Cerebellum (tissue), 4 donors: ENCODE measurements at places on chromosomes 6 and 20. TPM values are rescaled to one million over a fixed set of nuclear protein-coding genes. Genes with fewer than 3 reads are reported as not detected.
A peak's percentile ranks its signal among the peaks of the same experiment; 100 is the strongest.

Gene SIRPB2
- 1.00 TPM for total RNA-seq

Gene LIN28B
- 2.3 TPM for total RNA-seq

Gene MCCD1
- not detected for total RNA-seq

Gene FOXA2
- not detected for total RNA-seq

Gene HLA-DQA1
- not detected for total RNA-seq

Gene ANGPT4
- total RNA-seq: 0.09 TPM

Gene BLOC1S5
- total RNA-seq: 17.8 TPM

Gene B3GALT4
- 10.8 TPM for total RNA-seq

Gene PI16
- 0.73 TPM for total RNA-seq

DNA sequence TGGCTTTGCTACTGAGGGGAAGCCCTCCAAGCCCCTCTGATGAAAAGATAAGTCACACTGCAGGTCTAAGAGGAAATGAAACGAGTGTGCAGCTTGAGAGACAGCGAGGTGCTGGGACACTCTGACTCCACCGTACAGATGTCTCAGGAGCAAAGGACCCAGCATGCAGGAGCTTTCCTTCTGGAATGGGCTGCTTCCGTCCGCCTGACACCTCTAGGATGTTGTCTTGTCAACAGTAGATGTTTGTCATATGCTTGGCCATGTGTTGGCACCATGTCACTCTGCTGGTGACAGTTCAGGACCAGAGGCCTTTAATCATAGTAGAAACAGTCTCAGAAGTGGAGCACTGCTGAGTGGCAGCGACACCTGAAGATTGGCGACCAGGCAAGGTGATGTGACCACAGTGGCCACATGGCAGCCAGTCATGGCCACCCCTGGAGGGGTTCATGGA, 46.7 kb downstream of the SLC24A3 start:
- no peak for DNase-seq

DNA sequence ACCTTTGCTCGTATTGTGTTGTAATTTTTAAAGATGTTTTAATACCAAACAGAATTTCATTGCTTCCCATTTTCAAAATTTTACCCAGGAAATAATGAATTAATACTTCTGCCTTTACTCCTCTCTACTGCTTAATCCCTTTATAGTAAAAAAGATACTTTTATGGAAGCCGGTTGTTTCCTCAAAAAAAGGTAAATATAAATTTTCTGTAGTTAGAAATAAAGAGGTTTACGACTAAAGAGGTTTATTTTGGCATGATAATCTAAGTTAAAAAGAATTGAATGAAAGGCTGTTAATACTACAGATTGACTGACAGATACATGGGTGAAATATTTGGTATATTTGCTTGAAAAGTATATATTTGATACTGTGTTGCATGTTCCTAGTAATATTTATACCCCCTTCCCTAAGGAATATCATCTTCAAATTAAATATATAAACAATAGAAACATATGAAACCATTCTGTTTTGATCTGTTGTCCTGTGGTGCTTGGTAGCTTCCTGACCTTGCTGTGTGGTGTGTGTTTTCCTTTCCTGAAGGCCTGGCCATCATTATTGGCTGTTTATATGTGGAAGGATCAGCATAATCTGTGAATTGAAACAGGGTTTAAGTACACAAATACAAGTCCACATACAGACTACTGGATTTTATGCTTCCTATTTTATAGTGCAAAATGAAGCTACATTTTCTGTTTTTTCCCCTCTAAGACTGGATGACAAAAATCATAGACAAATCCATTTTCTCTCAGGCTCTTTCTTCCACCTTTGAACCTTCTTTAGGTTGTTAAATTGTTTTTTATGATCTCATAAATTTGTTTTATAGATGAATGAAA, 2.3 kb downstream of the LIN28B start:
- DNase-seq: no peak

DNA sequence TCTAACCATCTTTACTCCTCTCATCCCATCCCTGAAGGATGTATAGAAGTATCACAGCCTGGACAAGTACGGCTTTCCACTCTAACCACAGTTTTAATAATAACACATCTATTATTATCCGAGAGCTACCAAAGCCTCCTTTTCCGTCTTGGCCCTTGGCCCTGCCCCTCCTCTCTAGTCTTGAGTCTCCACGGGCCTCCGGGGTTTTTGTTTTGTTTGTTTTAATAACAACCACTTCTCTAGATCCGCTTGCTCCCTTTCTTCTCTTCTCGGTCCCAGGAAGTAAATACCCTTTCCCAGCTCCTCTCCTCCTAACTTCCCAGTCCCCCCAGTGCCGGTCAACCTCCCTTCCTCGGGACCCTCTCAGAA, 661 bp downstream of the LCA5 start:
- DNase-seq: no peak

GRCh38 chr6:100549406-100550167, 84.9 kb upstream of the SIM1 start:
- no peak for DNase-seq

GRCh38 chr6:57324538-57324937, 7.1 kb downstream of the PRIM2 start:
- DNase-seq: no peak

DNA sequence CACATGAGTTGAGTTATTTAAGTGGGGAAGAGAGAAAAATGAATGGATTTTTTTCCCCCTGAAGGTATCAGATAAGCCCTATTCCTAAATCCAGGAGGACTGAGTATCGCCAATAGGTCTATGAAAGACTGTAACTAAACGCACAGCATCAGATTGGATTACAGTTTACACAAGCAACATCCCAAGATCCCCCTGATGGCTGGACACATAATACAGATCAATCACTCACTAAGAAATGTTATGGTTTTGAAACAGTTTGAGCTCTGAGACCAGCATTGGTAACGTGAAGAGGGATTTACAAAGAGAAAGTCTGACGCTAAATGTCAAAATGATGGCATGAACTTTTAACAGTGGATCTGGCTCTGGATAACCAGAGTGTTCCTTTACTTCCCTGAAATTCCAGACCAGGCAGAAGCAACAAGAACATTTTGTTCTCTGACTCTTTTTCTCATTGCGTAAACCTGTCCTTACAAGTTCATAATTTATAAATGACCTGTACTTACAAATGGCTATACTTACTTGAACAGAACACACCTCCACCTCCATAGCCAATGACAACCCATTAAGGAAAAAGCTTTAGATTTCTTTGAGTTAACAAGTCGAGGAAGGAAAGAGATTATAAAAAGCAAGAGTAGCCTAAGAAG, 131.8 kb upstream of the BEND3 start:
- no peak for DNase-seq

GRCh38 chr6:170347091-170347490, 40.5 kb downstream of the FAM120B start:
- no peak for DNase-seq

GRCh38 chr6:6816716-6817115, 228.2 kb downstream of the LY86 start:
- no peak for DNase-seq

- no peak for DNase-seq
These were observed 6.5 kb downstream of the MEP1A start for GRCh38 chr6:46799657-46800056.

- no peak for DNase-seq
These were observed 186.3 kb downstream of the AKAP7 start for GRCh38 chr6:131321589-131321988.

DNA sequence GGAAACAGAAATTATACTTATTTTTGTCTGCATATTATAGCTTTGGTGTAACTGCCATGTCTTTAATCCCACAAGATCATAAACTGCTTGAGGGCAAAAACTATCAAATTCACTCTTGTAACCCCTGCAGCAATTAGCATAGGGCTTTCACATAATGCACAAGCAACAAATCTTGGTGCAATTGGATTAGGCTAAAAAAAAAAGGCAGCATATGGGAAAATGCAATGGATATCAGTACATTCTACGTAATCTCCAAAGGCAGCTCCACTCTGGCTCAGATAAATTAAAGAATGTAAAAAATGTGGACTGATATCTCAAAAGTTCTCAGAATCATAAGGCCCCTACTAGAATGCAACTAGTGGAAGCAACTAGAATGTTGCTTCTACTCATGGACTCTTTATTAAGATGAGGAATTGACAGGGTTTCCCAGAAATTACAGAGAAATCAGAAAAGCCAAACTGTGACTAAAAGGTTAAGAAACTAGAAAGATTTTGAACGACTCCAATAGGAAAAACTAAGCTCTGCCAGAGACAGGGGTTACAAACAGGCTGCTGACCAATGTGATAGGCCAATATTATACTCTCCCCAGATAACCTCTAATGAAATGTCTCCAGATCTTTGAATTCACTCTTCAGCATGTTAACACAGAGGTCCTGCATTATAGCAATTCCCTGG, 55.0 kb downstream of the FILIP1 start:
- DNase-seq: no peak

DNA sequence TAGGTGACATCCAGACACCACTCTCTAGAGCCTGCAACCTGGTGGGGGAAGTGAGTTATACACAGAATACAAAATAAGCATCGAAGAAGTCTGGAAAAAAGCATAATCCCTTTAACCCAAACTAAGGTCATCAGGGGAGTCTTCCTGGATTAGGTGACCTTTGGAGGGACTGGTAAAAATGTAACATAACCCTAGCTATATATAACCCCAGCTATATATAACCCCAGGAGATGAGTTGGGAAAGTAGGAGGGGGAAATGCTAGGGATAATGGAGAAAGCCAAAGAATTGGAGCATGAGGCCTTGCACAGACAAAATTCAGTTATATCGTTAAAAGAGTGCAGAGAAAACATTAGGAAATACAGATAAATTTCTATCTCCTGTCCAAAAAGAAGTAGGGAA, 164.8 kb downstream of the QRSL1 start:
- DNase-seq: no peak

DNA sequence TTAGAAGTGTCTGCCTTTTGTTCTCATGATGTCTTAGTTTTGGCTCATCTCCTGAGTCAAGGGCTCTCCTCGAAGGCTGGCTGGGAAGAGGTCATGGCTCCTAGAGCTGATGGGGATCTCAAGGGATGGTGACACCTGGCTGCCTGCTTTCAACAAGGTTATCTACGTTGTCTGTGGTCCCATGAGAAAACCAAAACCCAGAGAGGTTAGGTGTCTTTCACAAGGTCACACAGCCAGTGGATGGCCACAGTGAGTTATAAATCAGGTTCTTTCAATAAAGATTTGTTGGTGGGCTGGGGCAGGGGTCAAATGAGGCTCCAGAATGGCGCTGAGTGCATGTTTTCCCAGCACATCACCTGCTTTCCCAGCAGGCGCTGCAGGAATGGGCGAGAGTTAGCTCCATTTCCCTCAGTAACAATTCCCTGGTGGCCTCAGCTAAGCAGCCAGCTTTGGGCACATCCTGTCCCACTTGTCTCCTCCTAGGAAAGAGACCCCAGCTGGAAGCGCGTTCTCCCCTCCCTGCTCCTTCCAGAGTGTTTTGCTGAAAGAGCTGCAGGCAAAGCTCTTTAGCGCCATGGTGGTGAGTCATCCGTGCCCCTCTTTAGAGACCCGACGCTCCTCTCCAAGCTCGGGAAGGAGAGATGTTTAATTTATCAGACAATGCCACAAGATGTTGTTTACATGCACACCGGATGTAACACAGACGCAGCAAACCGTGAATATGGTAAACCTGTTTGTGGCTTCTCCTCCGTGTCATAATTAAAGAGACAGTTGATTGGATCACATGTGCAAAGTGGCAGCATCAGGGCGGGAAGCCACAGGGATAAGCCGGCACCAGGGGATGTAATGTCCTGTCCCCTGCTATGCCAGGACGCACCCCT, 109.7 kb downstream of the LRFN2 start:
- no peak for DNase-seq

- DNase-seq: no peak
These were observed 419.6 kb upstream of the MARCKS start for GRCh38 chr6:113437566-113437965.

DNA sequence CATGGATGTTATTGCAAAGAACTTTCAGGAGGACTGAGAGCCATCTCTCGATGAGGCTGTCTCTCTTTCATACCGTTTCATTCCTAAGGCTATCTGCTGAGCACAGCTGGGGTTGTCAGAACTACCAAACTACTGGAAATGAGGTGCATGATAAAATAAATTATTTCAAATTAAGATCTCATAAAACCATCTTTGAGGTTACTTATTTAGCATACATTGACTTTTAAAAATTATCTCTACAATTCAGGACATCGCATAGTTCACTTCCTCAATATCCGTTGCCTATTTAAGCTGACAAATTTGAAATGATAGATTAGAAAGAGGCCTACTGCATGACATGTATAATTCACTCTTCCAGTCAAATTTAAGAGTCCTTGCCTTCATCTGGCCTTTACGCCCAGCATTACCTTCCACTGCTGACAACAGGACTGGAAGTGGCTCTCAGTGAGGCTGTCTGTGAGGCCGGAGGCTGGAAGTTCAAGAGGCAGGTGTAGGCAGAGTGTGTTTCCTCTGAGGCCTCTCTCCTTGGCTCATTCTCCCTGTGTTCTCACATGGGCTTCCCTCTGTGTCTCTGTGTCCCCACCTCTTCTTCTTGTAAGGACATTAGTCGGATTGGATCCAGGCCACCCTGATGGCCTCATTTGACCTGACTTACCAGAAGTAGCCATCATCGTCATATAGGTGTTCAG, 12.8 kb upstream of the DUSP22 start:
- DNase-seq: no peak

DNA sequence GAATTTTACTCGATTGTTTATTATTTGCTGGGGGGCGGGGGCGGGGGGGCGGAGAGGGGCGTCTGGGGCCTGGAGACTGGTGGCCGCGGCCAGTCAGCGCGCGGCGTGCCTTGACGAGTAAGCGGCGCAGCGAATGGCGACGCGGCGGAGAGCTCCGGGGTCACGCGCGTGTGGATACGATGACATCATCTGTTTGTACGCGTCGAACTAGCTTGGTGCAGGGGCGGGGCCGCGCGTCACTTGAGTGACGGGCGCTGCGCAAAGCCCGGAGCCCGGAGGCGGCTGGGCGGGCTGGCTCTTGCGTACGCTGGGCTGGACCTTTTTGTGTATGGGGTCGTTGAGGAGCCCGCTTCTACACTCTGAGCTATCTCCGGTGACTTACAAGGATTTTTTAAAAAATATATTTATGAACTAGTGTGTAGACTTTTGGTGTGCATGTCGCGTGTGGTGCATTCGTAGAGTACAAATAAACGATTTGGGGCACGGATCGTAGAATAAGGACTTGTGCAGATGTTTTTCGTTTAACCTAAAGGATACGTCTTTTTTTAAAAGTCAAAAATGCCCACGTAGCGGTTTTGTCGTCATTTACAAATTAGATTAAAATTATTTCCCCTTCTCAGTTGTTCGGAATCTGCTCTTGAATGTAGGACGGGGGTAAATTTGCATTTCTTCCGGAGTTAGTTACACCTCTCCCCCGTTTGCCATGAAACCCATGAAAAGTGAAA, 2.2 kb upstream of the FOXO3 start:
- DNase-seq: peak; percentile 96

- no peak for DNase-seq
These were observed 286.6 kb downstream of the TENT5A start for GRCh38 chr6:81465859-81466258.

DNA sequence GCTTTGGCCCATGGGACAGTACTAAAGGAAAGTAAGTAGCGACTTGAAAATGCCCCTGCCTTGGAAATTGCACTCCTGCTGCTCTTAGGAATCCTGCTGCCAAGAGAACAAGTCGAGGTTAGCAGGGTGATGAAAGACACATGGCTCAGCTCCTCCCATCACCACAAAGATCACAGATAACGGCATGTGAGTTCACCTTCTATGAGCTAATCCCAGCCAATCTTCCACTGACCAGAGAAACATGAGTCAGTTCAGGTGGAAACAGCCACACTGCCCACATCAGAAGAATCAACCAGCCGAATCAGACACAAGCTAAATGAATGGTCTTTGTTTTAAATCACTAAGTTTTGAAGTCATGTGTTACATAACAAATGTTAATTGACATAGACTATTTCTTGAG, 106.3 kb downstream of the PRKN start:
- no peak for DNase-seq

- no peak for DNase-seq
These were observed 35.2 kb upstream of the NOP56 start for GRCh38 chr20:2617099-2617714.
